ENCODE measurements at places on chromosomes 2 and 18. TPM values are rescaled to one million over a fixed set of nuclear protein-coding genes. Genes with fewer than 3 reads are reported as not detected.

The GPR35 gene
- total RNA-seq, result 0.55 TPM

The BBS5 gene
- total RNA-seq, result 6.0 TPM

The PDIA6 gene
- 820 TPM for total RNA-seq

The MAL gene
- not detected for total RNA-seq

The SH3RF3 gene
- total RNA-seq, result 4.7 TPM

The SPHKAP gene
- total RNA-seq, result 1.2 TPM

The CCDC150 gene
- total RNA-seq, result 6.4 TPM

The MAP3K2 gene
- 50.0 TPM for total RNA-seq

The FOXI3 gene
- total RNA-seq, result not detected

The GPAT2 gene
- 13.7 TPM for total RNA-seq

The LRP1B gene
- 0.50 TPM for total RNA-seq

The GKN1 gene
- total RNA-seq, result not detected

The SCN1A gene
- total RNA-seq, result 0.11 TPM

The SLC11A1 gene
- 0.25 TPM for total RNA-seq

The CPS1 gene
- 21.2 TPM for total RNA-seq

The RSAD2 gene
- total RNA-seq, result 1.5 TPM

The IL1A gene
- total RNA-seq, result 0.12 TPM

The IL37 gene
- total RNA-seq, result not detected

The SLC9A4 gene
- total RNA-seq, result not detected

The COL5A2 gene
- 440 TPM for total RNA-seq

The SERPINB13 gene
- not detected for total RNA-seq

The CFC1 gene
- not detected for total RNA-seq

The CSRNP3 gene
- total RNA-seq, result 1.9 TPM

The STAT1 gene
- total RNA-seq, result 109 TPM

The NT5DC4 gene
- total RNA-seq, result 0.11 TPM

The GCG gene
- total RNA-seq, result not detected

The CTAGE1 gene
- total RNA-seq, result not detected

The GALM gene
- total RNA-seq, result 21.2 TPM

The USP14 gene
- 38.6 TPM for total RNA-seq

The RGPD4 gene
- not detected for total RNA-seq

The ABCG8 gene
- not detected for total RNA-seq

The CDCA7 gene
- total RNA-seq, result 6.7 TPM

The ANKRD62 gene
- not detected for total RNA-seq
